Left renal cortex interstitium (tissue), 4 donors: ENCODE measurements at places on chromosomes 6 and 20.

- DNase-seq: no peak
These were observed 168.0 kb upstream of the LRFN2 start for GRCh38 chr6:40755046-40755681.

DNA sequence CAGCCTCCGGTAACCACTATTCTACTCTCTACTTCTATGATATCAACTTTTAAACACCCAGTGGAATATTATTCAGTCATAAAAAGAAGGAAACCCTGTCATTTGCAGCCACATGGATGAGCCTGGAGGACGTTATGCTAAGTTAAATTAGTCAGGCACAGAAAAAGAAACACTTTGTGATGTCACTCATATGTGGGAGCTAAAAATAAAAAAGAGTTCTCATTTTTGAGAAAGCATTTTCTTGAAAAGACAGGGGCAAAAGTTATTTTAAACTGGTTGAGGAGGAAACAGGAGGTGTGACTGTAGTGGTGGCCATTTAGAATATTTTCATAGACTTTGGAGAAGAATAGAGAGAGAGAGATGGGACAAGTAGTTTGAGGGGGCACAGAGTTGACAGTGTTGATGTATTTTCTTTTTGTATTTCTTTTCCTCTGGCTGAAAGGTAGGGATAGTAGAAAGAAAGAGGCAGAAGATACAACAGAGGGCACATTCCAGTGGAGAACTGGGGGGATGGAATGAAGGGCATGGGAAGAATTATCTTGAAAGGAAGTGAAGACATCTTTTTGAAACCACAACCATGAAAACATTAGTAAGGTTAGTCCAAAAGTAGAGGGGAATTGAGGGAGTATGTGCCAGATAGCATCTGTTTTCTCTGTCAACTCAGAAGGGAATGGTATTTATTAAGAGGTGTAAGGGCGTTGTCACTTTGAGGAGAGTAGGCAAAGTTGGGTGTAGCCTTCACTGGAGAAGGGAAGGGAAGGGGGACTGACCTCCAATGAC, 181.3 kb upstream of the GMDS start:
- no peak for DNase-seq

DNA sequence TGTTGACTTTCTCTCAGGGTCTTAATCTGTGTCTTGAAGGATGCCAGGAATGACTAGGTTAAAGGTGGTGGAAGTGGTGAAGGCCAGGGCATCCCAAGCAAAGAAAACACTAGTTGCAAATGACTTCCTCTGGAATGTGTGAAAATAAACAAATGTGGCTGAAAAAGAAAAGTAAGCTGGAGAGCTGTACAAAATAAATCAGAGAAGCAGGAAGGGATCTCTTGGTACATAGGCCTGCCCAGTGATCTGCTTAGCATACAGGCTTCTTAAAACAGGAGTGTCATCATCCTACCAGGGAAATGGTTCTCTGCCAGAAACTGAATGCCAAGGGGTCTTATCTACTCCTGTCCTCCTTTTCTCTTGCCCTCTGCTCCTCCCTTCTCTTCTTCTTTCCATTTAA, 1616.0 kb downstream of the KHDRBS2 start:
- no peak for DNase-seq

DNA sequence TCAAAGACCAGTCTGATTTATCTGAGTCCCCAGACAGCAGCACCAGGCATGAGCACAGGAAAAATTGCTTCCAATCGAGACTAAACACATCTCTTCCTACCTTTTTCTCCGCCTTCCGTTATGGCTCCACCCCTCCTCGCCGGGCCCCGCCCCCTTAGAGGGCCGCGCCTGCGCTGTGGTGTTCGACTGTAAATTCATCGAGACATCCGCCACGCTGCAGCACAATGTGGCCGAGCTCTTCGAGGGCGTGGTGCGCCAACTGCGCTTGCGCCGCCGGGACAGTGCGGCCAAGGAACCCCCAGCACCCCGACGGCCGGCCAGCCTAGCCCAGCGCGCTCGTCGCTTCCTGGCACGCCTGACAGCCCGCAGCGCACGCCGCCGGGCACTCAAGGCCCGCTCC, 8.9 kb downstream of the REM1 start:
- DNase-seq: no peak

GRCh38 chr20:45426320-45427016, 10.5 kb downstream of the PIGT start:
- DNase-seq: no peak

- no peak for DNase-seq
These were observed 11.1 kb downstream of the TOX2 start for GRCh38 chr20:43925801-43926200.

- no peak for DNase-seq
These were observed at the start of gene NOL4L for GRCh38 chr20:32585011-32585585. TSS of gene NOL4L (minus strand) at chr20:32585333. CDS start at chr20:32584890, 443 bp downstream.

- DNase-seq: no peak
These were observed 367.3 kb upstream of the EPHA7 start for GRCh38 chr6:93786474-93787330.

DNA sequence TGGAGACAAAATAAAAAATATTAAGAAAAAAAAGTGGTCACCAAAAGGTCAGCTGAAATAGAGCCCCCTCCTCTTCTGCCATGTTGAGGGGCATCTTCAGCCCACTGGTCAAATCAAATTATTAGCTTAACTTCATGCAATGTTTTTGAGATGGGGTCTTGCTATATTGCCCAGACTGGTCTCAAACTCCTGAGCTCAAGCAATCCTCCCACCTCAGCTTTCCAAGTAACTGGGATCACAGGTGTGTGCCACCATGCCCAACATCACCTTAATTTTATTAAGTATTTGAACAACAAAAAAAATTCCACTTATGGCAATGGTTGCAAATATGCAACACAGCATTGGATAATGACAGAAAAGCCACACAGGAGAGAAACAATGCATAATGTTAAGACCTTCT, 99.3 kb upstream of the BEND3 start:
- DNase-seq: no peak

DNA sequence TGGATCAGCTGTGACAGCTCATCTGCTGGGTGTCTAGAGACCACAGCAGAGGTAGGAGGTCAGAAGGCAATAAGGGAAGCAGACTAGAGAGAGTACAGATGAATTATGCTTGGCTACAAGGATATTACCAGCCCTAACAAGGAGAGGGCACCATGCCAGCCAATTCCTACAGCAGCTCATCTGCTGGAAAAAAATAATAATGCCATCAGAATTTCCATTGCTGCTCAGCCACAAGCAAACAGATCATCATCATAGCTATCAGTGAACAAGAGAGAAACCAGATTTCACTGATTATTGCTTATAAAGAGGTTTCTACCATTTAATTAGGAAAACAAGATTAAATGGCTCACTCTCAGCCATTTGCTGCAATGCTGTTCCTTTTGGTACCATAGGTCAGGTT, 66.5 kb downstream of the PSMG4 start:
- no peak for DNase-seq

DNA sequence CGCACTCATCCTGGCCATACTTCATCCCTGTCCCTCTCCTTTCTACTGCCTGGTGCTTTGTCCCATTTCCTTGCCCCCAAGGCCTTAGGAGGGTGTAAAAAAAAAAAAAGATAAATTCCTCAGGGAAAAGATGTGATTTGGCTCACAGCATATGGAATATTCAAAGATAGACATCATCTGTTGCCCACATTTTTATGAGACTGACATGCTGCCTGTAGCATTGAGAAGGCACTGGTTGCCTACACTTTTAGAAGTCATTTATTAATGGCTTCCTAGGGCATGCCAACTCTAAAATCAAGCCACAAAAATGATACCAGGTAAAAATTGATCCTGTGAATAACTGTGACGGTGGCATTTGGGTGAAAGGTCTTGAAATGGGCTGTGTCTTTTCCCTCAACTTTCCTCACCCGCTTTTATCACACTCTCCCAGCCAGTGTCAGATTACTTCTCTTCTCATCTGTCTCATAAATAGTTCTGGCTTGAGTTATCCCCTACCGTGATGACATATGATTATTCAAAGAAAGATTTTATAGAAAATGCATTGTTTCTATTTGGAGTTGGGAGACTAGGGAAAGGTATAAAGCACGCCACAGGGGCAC, 139.4 kb downstream of the CARMIL1 start:
- DNase-seq: no peak

- DNase-seq: no peak
These were observed 166.1 kb downstream of the GMPR start for GRCh38 chr6:16404456-16404855.

GRCh38 chr6:144214622-144215401, 64.5 kb downstream of the STX11 start:
- DNase-seq: no peak

GRCh38 chr6:166476634-166477215, 94.0 kb upstream of the MPC1 start:
- DNase-seq: no peak

DNA sequence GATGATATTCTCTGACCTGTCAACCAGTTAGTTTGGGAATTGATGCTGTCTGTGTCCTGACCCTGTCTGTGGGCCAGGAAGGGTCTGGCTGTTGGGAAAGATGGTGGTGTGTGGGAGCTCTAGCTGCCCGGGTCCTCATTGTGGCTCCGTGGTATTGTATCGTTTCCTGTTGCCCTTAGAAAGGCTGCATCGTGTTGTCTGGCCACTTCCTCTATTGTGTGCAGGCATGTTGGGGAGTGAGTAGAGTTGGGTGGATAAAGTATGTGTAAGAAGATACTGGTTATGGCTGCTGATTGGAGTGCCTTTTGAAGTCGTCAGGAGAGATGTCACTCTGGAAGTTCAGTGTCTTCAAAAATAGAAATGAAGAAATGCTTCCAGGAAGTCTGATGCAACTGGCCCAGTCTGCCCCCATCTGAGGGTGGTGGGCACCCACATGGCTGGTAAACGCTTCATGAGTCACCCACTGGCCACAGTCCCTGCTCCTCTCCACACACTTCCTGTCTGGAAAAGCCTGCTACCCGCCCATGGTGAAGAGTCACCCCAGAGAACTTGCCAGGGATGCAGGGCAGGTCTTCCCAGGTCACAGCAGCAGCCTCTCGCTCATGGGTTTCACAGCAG, 27.9 kb downstream of the PPARD start:
- DNase-seq: no peak

DNA sequence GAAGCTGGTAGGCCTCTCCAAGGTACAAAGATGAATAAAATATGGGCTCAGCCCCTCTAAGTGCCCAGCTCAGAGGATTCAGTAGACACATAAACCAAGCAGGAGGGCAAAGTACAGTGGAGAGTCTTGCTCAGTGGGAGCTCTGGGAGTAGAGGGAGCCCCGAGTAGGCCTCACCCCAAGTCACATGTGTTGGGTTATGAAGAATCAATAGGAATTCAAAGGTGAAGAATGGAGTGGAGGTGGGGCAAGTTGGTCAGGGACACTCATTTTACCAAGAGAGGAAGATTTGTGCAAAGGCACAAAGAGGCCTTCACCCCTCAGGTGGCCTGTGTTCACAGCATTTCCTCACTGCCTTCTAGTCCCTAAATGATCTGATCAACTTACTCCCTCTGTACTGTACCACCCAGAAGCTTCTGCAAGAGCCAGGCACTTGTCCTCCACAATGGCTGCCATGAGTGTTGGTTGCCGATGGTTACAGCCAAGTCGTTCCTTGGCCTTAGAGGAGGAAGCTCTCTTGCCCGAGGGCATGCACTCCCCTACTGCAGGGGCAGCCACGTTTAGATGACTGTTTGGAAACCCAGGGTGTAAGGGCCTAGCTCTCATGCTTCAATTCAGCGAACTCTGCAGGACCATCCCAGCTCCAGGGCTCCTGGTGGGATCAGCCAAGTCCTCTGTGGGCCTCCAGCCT, 6.7 kb upstream of the CDKN1A start:
- DNase-seq: no peak

DNA sequence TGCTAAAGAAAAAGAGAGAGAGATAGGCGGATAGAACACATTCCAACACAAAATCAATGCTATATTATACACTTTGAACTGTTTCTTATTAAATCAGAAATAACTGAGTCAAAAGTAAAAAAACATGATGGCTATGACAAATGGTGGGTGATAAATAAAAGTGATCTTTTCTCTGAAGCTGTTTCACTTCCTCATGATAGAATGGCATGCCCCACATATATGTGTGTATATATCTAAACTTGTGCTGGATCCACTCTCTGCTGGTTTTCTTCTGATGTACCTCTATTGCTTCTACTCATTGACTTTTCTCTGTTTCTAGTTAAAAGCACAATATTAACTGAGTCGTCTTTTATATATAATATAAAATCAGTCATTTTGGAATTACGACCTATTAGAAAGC, 429.9 kb downstream of the PKHD1 start:
- DNase-seq: no peak

GRCh38 chr6:39319621-39320362, 2.7 kb downstream of the KCNK16 start:
- no peak for DNase-seq

- DNase-seq: no peak
These were observed 534.7 kb upstream of the JARID2 start for GRCh38 chr6:14711056-14711703.

GRCh38 chr6:44020148-44020547, 107.1 kb downstream of the MRPL14 start:
- no peak for DNase-seq

GRCh38 chr20:62518911-62519310, 43.1 kb upstream of the GATA5 start:
- no peak for DNase-seq

GRCh38 chr6:9977411-9977810, 437.5 kb downstream of the TFAP2A start:
- DNase-seq: peak; percentile 36

GRCh38 chr6:37549558-37549957, 49.9 kb upstream of the CCDC167 start:
- DNase-seq: no peak

GRCh38 chr20:44528309-44528708, 6.4 kb upstream of the SERINC3 start:
- DNase-seq: no peak

- no peak for DNase-seq
These were observed 285.3 kb upstream of the MANEA start for GRCh38 chr6:95292011-95292410.

DNA sequence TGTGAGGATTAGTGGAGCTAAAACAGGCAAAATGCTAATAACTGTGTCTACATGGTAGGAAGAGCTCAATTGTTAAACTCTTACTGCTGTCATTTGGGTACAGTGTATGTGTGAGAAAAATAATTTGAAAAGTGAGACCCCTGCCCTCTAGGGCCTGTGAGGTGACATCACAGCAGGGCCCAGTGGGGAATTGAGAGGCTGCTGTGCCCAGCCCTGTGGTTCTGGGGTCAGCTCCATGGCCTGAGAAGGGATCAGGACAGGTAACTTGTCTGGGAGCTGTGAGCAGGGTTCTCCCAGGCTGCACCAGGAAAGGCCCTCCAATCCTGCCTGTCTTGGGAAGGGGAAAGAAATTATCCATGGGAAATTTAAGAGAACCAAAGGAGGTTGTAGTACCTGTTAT, 1.3 kb downstream of the SIRPB1 start:
- no peak for DNase-seq
